CD4-positive, alpha-beta T cell treated with Interferon alpha-2 for 1 hour (primary cell): ENCODE measurements at places on chromosomes 6 and 20.

GRCh38 chr6:124995131-124995530 lies 32.9 kb downstream of the RNF217 start:
- no peak for DNase-seq

- DNase-seq: no peak
Measured at GRCh38 chr6:110357298-110357663, 868 bp downstream of the METTL24 start.

DNA sequence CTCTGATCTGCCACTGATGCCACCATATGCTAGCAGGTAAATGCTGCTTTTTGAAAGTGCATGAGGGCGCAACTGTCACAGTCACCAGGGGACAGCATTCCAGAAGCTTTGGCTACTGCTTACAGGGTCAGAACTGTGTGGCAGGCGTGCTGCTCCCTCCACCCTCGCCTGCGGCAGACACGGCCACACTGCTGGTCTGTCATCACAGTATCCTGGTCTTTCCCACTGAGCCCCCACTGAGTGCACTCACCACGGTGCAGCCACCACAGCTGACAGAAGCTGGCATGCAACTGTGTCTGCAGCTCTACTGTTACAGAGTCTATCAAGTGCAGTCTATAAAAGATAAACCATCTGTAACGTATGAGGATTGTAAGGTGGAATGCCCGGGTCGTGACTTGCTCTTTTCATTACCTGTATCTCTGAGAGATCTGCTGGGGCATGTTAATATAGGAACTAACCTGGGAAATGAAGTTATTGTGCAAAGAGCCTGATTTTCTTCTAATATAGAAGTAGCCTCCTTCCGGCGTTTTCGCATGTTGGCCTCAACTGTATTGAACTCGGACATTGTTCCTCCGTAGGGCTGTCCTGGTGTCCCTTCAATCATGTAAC lies 24.5 kb downstream of the GCLC start:
- no peak for DNase-seq

- no peak for DNase-seq
Measured at GRCh38 chr6:87237804-87238203, 82.4 kb downstream of the ZNF292 start.

DNA sequence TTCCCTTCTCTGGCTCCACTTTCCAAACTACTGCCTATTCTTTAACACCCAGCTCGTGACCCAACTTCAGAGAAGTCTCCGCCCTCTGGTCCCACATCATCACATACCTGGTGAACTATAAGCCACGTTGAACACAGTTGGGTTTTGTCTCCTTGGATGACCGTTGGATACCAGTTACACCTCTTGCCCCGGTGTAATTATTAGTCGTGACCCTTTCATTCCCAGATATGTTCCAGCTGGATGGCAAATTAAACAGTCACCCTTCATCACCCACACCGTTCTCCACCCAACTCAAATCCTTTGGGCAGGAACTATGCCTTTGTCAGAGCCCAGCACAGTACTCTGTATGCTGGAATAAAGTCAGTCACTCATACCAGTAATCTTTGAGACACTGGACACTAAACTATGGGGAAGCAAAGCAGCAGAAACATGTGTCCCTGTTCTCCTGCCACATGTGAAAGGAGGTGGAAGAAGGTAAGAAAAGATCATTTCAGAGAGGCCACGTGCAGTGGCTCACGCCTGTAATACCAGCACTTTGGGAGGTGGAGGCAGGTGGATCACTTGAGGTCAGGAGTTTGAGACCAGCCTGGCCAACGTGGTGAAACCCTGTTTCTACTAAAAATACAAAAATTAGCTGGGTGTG lies 22.5 kb downstream of the PLAGL2 start:
- DNase-seq: no peak

DNA sequence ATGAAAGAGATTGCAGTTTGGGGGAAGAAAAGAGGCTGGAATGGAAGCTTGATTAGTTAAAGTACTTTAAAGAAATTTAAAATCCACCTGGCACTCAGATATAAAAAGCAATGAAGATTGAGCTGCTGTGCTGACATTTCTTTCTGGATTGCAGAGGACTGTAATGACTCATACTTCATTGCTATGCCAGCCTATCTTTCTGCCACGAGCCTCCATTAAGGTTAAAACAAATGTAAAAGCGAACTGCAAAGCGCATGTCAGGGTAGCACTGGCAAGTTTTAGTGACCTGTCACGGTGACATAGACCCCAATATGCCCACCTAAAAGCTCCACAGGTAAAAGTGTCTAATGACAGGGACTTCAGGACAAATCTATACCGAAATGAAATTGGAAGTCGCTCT lies 449.6 kb downstream of the C6orf118 start:
- DNase-seq: no peak

GRCh38 chr20:31485450-31486339 lies 10.6 kb downstream of the REM1 start:
- DNase-seq: no peak

- peak; percentile 10 for DNase-seq
Measured at GRCh38 chr6:25652007-25652515, at the start of gene SCGN. Gene SCGN (plus strand): TSS chr6:25652215. CDS start chr6:25652404, 189 bp downstream.

- DNase-seq: no peak
Measured at GRCh38 chr20:4919047-4919704, 82.1 kb downstream of the SLC23A2 start.

DNA sequence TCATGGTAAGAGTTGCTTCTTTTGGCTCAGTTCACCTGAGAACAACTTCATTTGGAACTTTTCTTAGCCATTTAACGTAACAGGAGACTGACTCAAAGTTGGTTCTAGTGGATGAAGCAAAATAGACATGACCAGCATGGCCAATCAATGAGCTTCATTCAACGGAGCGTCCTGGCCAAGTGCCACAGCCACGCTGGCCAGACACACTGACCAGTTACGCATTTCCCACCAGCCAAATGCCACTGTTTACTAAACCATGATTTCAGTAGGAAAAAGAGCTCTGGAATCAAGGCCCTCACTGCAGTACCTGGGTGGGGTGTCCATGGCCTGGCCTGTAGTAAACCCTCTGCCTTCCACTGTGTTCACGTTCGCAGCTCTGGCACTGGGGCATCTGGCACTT lies 80.4 kb downstream of the POPDC3 start:
- DNase-seq: no peak

- no peak for DNase-seq
Measured at GRCh38 chr20:64110411-64111068, 3.2 kb upstream of the NPBWR2 start.

DNA sequence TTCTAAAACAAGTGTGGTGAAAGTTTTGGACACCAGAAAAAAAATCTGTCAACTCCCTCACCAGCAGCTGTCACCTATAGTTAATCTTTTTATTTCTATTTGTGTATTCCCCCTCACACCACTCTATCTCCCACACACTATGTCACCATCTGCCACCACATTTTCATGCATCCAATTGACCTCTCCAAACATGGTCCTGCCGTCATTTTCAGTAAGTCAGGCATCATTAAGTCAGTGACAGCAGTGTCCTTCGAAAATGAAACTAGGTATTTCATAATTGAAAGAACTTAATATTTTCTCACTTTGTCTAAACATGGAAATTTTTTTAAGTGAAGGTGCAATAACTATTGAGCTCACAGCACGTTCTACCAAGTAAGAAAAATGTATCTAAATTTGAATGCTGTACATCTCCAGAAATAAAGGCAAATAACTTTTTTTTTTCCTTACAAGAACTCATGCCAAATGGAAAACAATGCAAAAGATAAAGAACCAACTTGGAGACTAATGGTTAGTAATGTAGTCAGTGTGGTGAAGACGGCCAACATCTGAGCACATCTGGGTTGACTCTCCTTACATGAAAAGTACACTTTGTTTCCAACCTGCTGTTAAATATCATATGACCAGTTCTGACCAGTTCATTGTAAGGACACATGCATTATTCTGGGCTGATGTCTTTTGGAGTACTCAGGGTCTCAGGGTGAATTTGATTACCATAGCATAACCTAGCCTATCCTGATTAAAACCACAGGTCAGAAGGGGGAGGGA lies 623.3 kb upstream of the MANEA start:
- DNase-seq: no peak

GRCh38 chr6:163449076-163449475 lies 34.6 kb downstream of the QKI start:
- no peak for DNase-seq

DNA sequence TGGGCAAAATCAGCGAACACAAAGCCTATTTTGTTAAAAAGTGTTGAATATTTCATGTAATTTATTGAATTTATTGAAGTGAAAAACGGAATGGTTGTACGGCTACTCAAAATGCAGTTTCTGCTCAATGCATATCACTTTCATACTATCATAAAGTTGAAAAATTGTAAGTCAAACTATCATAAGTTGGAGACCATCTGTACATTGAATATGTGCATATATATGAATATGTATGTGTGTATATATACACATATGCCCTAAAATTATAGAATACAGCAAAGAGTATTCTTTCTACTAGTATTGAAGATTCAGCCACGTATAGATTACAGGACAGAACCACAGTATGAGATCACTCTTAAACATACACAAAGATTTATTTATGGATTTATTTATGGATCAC lies 499.0 kb upstream of the SULF2 start:
- no peak for DNase-seq

DNA sequence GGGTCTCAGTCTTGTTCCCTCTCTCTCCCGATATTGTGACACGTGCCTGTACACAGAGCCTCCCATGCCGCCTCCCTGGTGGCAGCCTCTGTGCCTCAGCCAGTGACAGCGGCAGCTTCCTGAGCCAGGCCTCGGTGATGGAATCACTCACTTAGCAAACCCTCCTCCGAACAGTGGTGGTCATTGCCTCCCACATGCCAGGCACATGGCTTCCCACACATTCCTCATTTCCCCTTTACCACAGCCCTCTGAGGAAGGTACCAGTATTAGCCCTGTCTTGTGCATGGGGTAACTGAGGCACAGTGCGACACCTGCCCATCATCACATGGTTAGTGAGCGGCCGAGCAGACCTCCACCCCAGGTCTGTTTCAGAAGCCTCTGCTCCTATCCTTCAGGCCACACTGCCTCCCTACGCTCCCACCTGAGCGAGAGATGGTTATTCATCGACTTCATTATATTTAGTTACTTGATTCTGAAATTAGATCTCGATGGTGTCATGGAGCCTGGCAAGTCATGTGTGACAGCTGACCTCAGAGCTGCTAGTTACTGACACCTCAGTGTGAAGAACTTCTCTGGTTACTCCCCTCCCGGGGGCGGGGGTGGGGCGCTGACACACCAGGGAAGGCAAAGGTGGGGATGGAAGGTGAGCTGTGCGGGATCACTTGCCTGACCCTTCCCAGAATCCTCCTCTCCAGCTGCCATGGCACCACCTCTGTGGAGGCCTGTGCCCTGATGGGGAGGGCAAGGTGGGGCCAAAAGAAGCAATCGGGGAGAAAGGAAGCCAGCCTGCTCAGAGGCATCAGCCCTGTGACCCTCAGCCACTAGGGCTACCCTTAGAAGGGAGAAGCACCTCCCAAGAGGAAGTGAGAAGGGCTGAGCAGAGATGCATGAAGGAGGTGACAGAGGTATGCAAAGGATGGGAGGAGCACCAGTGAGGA lies 17.9 kb downstream of the MDGA1 start:
- DNase-seq: no peak

DNA sequence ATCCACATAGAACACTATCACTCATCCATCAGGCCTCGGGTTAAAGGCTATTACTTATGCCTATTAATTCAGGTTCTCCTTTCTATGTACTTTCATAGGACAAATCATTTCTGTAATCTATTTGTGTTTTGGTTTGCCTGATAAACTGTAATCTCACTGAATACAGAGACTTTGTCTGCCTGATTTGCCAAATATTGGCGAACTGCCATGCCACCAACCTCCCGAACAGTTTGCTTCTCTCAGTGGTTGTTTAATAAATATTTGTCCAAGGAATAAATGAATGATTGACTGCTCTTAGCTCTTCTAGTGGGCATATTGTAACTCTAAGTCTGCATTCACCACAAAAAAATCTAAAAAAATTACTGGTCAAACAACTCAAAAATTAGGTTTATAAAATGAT lies 170.1 kb upstream of the ZFP64 start:
- no peak for DNase-seq

GRCh38 chr6:150410906-150411305 lies 42.1 kb downstream of the IYD start:
- no peak for DNase-seq

GRCh38 chr6:140052736-140053729 lies 678.6 kb upstream of the CITED2 start:
- no peak for DNase-seq

GRCh38 chr6:37049758-37050044 lies 44.2 kb downstream of the FGD2 start:
- no peak for DNase-seq

- DNase-seq: no peak
Measured at GRCh38 chr20:61369731-61370520, 117.9 kb downstream of the CDH4 start.

GRCh38 chr20:46690219-46691106 lies 1.2 kb upstream of the TP53RK start:
- DNase-seq: no peak

- no peak for DNase-seq
Measured at GRCh38 chr6:127267646-127268625, 1.3 kb downstream of the RNF146 start.

DNA sequence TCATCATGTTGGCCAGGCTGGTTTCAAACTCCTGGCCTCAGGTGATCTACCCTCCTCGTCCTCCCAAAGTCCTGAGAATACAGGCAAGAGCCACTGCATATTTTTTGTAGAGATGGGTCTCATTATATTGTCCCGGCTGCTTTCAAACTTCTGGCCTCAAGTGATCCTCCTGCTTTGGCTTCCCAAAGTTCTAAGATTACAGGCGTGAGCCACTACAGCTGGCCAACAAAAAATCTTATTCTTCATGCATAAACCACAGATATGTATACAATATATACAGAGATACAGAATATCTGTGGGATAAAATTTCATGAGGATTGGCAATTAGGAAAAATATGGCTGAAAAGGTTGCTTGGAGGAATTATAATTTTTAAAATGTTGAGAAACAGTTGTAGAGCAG lies 49.9 kb downstream of the SLC35A1 start:
- DNase-seq: no peak

- no peak for DNase-seq
Measured at GRCh38 chr20:22502731-22503191, 81.6 kb downstream of the FOXA2 start.

- DNase-seq: no peak
Measured at GRCh38 chr20:60465439-60465838, 507.2 kb downstream of the CDH26 start.

DNA sequence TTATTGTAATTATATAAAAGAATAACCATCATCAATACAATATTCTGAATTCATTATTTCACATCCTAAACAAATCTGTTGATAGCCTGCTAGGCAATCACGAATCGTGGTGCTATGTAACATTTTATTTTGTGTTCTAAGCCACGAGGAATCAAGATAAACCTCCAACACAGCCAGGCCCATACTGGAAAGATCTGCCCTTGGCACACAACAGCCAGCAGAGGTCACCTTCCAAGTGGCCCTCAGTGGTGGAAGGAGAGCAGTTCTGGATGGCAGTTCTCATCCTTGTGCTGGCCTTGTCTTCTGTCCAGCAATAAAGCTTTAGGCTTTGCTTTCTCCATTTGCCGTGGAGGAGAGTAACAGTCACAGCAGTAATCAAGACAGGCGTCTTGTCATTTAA lies 13.2 kb downstream of the ZNF831 start:
- no peak for DNase-seq

GRCh38 chr6:146913842-146914488 lies 290.3 kb upstream of the STXBP5 start:
- no peak for DNase-seq
